Spleen (tissue), 13 donors: ENCODE measurements at places on chromosomes 2 and 18. TPM values are rescaled to one million over a fixed set of nuclear protein-coding genes. Genes with fewer than 3 reads are reported as not detected.

DNA sequence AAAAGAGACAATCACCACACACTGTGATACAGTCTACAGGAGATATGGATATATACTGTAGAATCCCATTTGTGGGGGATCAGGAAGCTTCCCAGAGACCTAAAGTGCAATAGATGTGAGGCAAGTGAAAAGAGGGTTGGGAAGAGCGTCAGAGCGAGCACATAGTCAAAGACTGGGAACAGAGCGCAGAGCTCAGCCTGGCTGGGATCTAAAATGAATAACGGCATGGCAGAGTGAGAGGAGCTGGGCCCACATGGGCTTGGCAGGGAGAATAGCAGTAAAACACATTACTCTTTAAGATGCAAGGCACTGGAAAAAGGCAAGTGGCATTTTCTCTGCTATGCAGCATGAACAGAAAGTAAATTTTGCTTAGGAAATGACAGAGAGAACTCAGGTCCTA, 52.4 kb upstream of the BCL11A start:
- DNase-seq, result no peak
- H3K27me3 ChIP-seq, result no peaks in the 10 kb centered on the region
- H3K36me3 ChIP-seq, result no peaks in the 10 kb centered on the region
- H3K4me3 ChIP-seq, result no peak overlapping the region
- H3K27ac ChIP-seq, result no peak overlapping the region

- no peaks in the 10 kb centered on the region for H3K36me3 ChIP-seq
- H3K4me3 ChIP-seq, result no peak overlapping the region
- no peaks in the 10 kb centered on the region for H3K27me3 ChIP-seq
- DNase-seq, result no peak
- H3K27ac ChIP-seq, result no peak overlapping the region
These were observed 909.5 kb upstream of the SOX11 start for GRCh38 chr2:4782647-4783046.

DNA sequence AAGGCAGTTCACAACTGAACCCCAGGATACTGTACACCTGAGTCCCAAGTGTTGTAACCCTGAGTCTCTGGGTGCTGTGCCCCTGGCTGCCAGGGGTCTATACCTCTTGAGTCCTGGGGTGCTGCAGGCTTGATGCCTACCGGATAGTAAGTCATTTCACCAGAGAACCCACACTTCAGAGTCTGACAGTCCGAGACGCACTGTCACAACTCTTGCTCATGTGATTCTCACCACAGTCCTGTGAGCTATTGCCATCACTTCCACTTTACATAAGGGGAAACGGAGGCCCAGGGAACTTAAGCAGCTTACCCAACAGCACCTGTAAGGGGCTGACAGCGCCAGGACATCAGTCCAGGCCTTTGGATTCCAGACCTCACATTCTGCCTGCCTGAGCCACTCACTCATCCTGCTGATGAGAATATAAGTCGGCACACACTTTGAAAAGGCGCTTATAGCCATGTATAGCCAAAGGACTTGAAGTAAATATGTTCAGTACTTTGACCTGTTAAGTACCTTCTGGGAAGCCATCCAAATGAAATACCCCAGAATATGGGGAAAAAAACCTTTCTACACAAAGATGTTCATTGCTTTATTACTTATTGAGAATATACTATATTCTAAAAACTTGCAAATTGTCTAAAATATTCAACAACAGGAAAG, 180.7 kb upstream of the ID2 start:
- no peak overlapping the region for H3K27ac ChIP-seq
- H3K4me3 ChIP-seq, result no peak overlapping the region
- peak; percentile 64 for DNase-seq
- no peaks in the 10 kb centered on the region for H3K36me3 ChIP-seq
- peaks cover 56% of the 10 kb centered on the region for H3K4me1 ChIP-seq
- H3K27me3 ChIP-seq, result no peaks in the 10 kb centered on the region

DNA sequence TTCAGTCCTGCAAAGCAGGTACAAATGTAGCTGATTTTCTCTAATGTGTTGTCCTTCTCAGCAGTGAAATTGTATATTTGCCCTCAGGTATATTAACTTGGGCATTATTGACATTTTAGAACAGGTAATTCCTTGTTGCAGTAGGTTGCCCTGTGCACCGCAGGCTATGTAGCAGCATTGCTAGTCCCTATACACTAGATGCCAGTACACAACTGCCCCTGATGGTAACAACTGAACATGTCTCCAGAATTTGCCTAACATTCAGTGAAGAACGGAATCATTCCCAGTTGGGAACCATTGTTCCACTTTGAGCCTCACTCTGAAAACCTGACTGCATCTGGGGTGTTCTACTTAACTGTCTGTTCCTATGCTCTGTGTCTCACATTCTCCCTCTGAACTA, 23.1 kb upstream of the TFPI start:
- H3K4me3 ChIP-seq, result no peak overlapping the region
- no peak for DNase-seq
- H3K4me1 ChIP-seq, result peaks cover 11% of the 10 kb centered on the region
- H3K27me3 ChIP-seq, result no peaks in the 10 kb centered on the region

GRCh38 chr2:14316594-14316993, 315.9 kb upstream of the LRATD1 start:
- no peak for DNase-seq
- H3K4me3 ChIP-seq, result no peak overlapping the region
- no peaks in the 10 kb centered on the region for H3K27me3 ChIP-seq
- no peaks in the 10 kb centered on the region for H3K36me3 ChIP-seq

LBH gene
- total RNA-seq, result 130 TPM

SKOR2 gene
- not detected for total RNA-seq

AKAIN1 gene
- not detected for total RNA-seq

GAREM1 gene
- 4.4 TPM for total RNA-seq
